ENCODE measurements at places on chromosomes 16 and 17.

- DNase-seq: no peak
Measured at GRCh38 chr16:68782198-68783174, 45.4 kb downstream of the CDH1 start.

DNA sequence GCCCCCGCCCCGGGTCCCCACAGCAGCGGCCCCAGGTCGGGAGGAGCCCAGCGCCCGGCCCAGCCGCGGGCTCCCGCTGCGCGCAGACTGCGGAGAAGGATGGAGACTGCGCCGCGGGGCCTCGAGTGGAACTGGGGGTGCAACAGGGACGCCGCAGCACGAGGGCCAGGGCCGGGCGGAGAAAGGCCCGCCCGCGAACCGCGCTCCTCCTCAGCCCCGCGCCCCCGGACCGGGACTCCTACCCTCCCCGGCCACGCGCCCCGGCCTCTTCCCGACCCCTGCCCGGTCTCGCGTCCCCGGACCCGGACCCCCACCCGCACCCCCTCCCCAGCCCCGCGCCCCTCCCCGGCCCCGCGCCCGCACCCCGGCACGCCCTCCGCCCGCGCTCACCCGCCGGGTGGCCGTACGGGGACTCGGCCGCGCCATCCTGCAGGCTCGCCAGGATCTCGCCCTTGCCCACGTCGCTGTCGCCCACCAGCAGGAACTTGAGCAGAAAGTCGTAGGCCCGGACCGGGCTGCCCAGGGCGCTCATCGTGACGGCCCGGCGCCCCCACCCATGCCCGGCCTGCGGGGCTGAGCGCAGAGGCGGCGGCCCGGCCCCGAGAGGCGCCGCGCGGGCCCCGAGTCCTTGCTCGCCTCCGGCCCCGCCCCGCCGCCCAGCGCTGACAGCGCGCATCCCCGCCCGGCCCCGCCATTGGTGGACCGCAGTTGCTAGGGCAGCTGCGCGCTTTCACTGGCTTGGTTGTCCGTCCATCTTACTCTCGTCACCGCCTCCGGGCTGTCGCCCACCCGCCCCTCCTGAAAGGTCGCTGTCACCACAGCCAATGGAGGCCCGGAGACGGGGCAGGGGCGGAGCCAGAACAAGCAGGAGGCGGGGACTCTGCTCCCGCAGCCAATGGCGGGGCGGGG, at the start of gene RAB40B:
Gene RAB40B, minus strand, starts transcription at position 634 of the 909 bp plus-strand sequence. Its CDS starts 102 bp downstream, at position 532.
- peak; percentile 98 for DNase-seq

GRCh38 chr17:16511593-16511992, 19.6 kb upstream of the LRRC75A start:
- no peak for DNase-seq

DNA sequence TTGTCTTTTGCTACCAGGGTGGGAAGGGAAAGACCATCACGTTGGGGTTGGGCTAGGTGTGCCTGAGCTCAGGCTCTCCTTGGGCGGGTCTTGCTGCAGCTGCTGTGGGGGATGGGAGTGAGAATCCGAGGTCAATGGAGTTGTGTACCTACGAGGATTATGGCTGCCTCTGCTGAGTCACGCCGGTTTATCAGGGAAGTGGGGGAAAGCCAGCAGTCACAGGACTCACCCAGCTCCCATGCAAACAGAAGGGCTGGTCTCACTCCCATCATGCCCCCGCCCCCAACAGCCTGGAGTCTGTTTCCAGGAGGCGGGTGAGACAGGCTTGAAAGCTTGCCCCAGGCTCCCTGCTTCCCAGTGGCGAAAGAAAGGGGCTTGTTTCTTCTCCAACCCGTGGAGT, 1259.0 kb upstream of the GOT2 start:
- DNase-seq: no peak

- no peak for DNase-seq
Measured at GRCh38 chr17:4579678-4580077, 4.7 kb upstream of the SMTNL2 start.

DNA sequence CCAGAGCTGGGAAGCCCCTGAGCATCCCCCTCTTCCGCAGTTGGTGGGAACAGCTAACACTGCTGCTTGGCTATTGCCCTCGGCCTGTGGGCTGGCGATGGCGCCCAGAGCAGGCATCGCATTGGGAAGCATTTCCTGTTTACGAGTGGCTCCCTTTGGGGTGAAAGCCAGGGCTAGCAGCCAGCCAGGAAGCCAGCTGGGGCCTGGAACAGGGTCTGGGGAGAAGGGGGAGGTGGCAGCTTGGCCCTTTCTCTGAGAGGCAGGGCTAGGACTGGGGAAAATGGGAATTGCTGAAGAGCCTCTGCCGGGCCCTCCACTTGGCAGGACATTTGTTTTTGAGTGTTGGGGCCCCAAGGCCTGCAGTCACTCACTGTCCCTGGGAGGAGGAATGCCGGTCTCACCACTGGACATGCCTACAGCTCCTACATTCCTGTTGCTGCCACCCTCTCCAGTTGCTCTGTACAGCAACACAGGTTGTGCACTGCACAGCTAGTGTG, 2.4 kb upstream of the MTSS2 start:
- DNase-seq: no peak

DNA sequence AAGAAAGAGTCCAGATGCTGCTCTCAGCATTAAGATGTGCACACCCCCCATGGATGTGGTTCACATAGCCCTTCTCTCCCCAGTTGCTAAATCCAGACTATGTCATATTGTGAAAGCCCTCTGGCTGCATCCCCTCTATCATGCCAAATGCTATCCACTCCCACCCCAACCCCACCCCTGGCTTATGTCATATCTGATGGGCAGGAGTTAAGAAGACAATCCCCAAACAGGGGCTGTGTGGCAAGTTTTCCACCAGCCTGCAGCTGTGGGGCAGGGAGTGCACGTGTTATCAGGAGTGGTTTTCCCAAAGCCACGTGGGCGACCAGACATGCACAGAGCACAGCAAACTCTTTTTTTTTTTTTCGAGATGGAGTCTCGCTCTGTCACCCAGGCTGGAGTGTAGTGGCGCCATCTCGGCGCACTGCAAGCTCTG, 10.0 kb downstream of the FAM117A start:
- DNase-seq: no peak

GRCh38 chr17:1592751-1593629, 30.4 kb upstream of the PITPNA start:
- no peak for DNase-seq

- DNase-seq: peak; percentile 30
Measured at GRCh38 chr17:418421-418751, 65.8 kb upstream of the RPH3AL start.

DNA sequence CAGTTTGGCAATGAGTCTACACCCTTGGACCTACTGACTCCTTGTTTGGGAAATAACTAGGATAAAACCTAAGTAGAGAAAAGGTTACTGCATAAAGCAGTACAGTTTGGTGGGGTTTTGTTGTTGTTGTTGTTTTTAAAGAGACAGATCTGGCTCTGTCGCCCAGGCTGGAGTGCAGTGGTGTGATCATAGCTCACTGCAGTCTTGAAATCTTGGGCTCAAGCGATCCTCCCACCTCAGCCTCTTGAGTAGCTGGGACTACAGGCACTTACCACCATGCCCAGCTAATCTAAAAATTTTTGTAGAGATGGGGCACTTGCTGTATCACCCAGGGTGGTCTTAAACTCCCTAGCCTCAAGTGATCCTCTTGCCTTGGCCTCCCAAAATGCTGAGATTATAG, 1.2 kb downstream of the PDP2 start:
- DNase-seq: no peak

All from ascending aorta (tissue), 2 donors.